ENCODE measurements at places on chromosomes 7 and 10. TPM values are rescaled to one million over a fixed set of nuclear protein-coding genes. Genes with fewer than 3 reads are reported as not detected.

Gene SEMA3E
- 0.35 TPM for total RNA-seq

Gene GARIN1A
- not detected for total RNA-seq

Gene TRIL
- under 0.01 TPM for total RNA-seq

Gene SPDYE2B
- total RNA-seq, result not detected

Gene NKX1-2
- not detected for total RNA-seq

Gene AKR1B1
- 47.6 TPM for total RNA-seq

Gene ELOVL3
- not detected for total RNA-seq

Gene SLC12A9
- total RNA-seq, result 25.7 TPM

Gene APBB1IP
- not detected for total RNA-seq

Gene MGAM2
- total RNA-seq, result not detected

Gene CTAGE15
- not detected for total RNA-seq

Gene HOXA10
- total RNA-seq, result 24.8 TPM

Gene C7orf57
- total RNA-seq, result 0.18 TPM

Gene LIPJ
- total RNA-seq, result not detected

Gene FGL2
- total RNA-seq, result not detected

Gene ASB10
- total RNA-seq, result not detected

Gene SKIDA1
- total RNA-seq, result 0.29 TPM

Gene GRK5
- total RNA-seq, result 9.2 TPM

Gene RTKN2
- 0.71 TPM for total RNA-seq

Gene MICALL2
- total RNA-seq, result 26.2 TPM

Gene MMP21
- not detected for total RNA-seq

Gene MCM10
- total RNA-seq, result 3.2 TPM

Gene SYCE1
- not detected for total RNA-seq

Gene PDE6C
- not detected for total RNA-seq

Gene FANK1
- 0.71 TPM for total RNA-seq

Gene ZNF503
- total RNA-seq, result 12.4 TPM

Gene KLF14
- total RNA-seq, result not detected

Gene INMT
- total RNA-seq, result 6.6 TPM

Gene GIMAP1
- total RNA-seq, result not detected

Gene ACTL6B
- not detected for total RNA-seq

Gene PIK3AP1
- total RNA-seq, result 0.29 TPM

Gene STEAP2
- total RNA-seq, result 2.6 TPM

Gene GPNMB
- 19.6 TPM for total RNA-seq

All from myometrial cell (primary cell).